HepG2 (cell line): ENCODE measurements at places on chromosomes 13 and 19.

DNA sequence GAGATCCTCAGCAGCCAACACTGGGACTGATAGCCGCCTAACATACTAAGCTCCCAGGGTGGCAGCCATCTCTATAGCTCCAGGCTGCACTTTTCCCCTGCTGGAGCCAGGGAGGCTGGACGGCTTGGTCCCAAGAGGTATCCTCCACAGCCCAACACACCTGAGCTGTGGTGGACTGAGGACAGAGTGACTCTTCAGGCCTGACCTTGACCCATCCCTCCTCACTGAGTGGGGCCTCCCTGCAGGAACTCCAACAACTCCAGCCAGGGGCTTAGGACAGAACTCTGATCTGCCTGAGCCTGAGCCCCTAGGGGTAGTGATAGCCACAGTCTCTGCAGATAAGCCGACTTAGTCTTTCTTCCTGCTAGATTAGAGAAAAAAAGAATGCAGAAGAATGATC is 958.1 kb upstream of the PRR20A start:
- DNase-seq: no peak

- DNase-seq: no peak
These were observed 14.4 kb downstream of the LONP1 start for GRCh38 chr19:5705552-5705951.

DNA sequence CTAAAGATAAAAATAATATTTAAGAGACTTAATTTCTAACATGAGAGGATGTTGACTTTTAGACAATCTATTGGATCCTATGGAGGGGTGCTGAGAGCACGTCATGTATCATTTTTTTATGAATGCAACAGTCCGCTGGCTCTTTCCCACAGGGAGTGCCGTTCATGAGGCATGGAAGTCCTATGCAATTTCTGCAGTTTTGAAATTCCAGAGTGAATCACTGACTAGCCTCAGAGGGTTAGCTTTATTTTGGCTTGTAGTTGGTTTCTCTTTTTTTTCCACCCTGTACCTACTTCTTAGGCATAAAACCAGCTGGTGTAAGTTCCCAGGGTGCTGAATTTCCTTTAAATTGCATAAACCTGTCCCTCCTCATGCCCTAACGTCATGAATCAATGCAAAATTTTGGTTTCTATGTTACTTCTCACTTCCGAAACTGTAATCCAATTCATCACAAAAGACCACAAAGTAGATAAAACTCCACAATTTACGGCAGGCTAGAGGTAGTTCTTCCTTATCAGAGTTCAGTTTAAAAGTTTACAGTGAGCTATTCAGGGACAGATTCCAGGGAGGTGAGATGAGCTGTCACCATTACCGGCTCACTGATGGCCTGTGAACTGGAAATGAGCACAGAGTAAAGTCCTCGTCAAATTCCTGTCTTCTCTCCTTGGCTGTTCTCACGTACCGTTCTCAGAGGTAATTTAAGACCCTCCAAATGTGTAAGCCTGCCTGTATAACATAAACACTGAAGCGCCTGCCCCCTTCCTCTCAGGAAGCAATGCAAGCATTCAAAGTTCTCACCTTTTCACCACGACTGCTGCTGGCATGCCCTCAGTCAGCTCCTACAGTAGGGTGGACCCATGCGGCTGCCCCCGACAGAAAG is 216.6 kb upstream of the SLC10A2 start:
- DNase-seq: no peak

DNA sequence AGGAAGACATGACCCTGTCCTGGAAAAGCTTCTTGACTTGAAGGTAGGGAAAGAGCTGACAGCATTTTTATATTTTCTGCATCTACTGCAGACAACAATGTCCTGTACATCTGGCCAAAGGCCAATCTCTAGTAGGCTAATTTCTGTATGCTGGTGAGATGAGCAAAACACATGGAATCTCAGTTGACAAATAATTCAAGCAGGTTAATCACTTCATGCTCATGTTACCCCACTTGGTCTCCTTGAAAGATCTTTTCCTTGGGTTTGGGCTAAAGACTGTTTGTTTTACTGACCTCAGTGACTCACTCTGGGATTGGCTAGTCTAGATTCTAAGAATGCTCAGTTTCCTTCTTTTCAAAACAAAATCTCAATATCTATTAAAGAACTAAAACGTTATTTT is 298.8 kb downstream of the LMO7 start:
- no peak for DNase-seq

DNA sequence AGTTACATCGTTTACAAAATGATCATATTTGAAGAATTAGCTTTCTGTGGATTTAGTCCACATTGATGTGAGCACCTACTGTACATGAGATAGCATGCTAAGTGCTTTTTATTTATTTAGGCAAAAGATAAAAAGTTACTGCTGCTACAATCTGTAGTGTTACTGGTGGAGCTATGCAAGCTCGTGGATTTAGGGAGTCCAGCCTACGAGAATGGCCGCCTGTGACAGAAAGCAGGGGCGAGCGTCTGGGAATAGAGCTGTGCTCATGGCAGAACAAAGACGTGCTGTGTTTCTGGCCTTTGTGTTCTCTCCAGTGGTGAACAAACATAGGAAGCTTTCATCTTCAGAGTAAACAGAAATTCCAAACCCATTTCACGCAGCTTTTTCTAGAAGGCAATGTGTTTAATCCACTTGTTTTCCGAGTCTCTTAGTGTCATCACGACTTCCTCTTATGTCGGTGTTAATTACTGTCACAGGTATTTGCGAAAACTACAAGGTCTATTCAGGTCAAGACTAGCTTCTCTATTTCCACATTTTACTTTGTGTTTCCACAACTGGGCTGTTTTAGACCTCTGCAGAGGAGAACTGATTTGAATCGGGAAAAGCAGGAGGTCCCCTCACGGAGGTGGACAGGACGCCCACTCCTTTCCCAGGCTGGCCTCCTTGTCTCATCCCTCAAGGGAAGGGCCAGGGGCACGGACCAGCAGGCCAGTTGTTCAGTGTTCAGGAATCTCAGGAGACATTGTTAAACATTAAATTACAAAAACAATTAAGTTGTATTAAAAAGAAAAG is 67.3 kb downstream of the ATP11A start:
- DNase-seq: peak; percentile 99

DNA sequence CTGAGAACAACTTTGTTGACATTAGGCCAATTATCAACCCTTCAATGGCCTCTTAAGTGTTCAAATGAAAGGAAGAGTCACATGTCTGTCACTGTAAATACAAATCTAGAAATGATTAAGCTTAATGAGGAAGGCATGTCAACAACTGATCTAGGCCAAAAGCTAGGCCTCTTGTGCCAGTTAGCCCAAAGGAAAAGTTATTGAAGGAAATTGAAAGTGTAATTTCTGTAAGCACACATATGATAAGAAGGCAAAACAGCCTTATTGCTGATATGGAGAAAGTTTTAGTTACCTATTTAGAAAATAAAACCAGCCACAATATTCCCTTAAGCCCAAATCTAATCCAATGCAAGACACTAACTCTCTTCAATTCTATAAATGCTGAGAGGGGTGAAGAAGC is 604.7 kb downstream of the SLITRK6 start:
- DNase-seq: no peak

GRCh38 chr13:106098778-106099177 is 436.7 kb downstream of the EFNB2 start:
- DNase-seq: no peak

DNA sequence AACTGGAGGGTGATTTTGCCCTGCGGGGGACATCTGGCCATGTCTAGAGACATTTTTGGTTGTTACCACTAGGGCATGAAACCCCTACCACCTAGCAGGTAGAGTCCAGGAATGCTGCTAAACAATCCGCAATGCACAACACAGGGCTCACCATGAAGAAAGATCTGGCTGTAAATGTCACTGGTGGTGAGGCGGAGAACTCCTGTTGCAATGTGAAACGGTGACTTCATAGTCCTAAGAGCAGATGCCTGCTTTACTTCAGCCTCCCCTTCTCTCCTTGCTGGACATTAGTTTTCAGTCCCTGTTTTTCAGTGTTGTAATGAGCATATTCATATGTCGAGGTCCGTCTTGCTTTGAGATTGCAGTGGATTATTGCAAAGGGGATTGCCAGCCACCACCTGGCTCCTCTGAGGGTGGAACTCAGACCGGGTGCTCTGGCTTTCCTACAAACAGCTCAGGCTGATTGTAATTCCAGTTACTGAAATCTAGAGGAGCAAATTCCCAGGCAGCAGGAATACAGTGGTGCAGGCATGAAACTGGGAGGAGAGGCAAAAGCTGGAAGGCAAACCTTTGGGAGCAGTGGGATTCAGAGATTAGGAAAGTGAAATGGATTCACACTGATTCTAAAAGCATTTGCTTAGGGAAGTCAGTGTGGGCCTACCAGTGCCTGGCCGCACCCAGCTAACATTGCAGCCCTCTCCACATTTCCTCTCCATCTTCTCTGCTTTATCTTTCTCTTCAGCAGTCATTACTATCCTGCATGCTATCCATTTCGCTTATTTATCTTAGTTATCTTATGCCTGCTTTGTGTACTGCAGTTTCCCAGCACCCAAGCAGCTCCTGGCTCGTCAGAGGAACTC is 76.1 kb upstream of the PCDH8 start:
- DNase-seq: peak; percentile 3

DNA sequence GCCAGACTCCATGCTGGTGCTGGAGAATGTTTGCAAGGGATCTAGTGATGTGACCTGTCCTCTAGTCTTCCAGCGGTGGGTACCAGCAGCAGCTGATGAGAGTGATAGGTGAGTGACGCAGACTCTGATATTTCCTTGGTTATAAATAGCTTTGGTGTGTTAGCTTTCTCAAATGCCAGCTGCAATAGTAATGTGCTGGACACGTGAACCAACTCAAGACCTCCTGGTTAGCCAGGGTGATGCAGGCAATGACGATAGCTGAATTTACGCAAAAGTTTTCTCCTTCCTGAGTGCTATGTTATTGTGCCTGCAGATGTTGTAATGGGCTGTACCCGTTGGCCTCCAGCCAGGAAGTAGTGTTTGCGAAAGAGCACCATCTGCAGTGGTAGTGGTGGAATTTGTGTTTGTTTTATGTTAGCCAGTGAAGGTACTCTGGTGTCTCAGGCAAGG is 129.5 kb downstream of the CYSLTR2 start:
- DNase-seq: peak; percentile 63

DNA sequence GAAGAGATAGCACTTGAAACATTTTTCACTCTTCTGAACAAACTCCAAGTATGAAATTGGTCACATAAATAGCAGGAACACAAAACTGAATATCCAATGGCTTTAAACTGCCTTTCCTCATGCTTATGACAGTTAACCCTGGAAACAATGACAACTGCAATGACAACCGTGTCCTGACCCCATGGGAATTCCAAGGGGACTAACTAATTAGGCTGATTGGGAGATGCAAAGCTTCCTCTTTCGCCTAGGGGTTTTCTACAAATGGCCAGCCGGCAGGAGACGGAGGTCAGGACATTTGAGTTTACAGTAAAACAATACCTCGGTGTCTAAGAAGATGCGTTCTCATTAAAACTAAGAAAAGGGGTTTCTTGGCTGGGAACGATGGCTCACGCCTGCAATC is 53.0 kb upstream of the URAD start:
- no peak for DNase-seq

- DNase-seq: peak; percentile 83
These were observed 736 bp downstream of the SMAD9 start for GRCh38 chr13:36919171-36919832.

DNA sequence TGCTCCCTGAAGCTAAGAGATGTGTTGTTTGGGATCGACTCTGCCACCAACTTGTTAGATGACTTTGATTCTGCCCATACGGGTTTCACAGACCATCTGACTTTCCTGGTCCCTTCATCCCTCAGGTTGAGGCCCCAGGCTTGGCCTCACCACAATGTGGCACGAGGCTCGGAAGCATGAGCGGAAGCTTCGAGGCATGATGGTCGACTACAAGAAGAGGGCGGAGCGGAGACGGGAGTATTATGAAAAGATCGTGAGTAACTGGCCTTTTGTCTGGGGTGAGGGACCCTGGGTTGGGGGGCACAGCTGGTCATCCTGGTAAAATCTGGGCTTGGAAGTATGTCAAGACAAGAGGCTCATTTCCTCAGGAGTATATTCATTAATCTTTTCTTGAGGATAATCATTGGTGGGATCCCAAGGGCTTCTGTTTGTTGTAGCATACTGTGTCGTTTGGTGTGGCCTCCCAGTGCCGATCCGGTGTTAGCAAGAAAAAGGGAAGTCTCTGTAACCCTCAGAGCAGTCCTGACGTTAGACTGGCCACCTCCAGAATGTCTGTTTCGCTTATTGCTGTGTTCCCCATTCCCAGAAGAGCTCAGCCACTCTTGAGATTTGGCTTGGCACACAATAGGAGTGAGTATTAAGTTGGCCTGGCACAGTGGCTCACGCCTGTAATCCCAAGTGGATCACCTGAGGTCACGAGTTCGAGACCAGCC is 1.4 kb downstream of the CLASRP start:
- no peak for DNase-seq

GRCh38 chr13:37695200-37695599 is 96.6 kb upstream of the POSTN start:
- no peak for DNase-seq

- DNase-seq: no peak
These were observed 455.4 kb downstream of the IRS2 start for GRCh38 chr13:109331011-109331433.

GRCh38 chr19:19418555-19419260 is 13.2 kb downstream of the GATAD2A start:
- DNase-seq: no peak
